Left forelimb (tissue), 1 donor: ENCODE measurements at places on chromosomes 1 and 21.

DNA sequence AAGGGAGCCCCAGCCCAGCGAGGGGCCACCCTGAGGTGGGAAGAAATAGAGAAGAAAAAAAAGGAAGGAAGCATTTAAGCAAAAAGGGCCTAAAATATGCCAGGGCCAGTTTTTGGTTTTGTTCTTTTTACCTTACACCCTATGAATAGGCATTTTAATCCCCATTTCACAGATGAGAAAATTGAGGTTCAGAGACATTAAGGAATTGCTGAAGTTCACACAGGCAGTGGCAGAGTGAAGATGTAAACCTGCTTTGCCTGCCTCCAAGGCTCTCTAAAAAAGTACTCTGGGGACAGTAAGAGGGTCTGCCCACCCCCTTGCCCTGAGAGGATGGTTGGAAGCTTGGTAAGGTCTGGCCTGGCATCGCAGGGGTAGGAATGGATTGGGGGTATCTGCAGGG, 19.8 kb downstream of the RAP1GAP start:
- DNase-seq, result no peak

- DNase-seq, result no peak
Measured at GRCh38 chr1:59768792-59769735, 45.7 kb upstream of the HOOK1 start.

- no peak for DNase-seq
Measured at GRCh38 chr1:20840731-20841130, 53.6 kb upstream of the HP1BP3 start.

DNA sequence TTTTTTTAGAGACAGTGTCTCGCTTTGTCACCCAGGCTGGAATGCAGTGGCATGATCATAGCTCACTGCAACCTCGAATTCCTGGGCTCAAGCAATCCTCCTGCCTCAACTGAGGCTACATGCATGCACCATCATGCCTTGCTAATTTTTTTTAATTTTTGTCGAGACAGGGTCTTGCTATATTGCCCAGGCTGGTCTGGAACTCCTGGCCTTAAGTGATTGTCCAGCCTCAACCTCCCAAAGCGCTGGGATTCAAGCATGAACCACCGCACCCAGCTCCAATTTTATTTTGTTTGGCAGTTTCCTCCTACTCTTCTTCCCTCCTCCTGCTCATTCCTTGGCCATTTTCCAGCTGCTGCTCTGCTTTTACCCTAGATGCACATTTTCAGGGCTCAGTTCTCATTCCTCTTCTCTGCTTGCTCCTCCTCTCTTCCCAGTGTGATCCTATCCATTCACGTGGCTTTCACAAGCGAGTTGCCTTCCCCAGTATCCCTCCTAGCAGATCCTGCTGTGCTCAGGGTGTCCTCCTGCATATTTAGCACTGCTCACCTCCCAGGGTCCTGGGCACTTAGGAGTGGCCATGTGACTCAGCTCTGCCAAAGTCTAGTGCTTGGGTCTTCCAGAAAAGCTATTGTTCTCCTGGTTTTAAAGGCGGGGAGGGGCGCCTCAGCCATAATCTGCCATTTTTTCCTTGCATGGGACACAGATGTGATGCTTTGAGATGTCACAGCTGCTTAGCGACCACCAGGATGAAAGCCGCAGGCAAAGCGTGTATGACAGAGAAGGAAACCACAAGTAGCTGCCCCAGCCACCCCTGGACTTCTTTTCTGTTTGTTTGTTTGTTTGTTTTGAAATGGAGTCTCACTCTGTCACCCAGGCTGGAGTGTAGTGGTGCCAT, 33.7 kb downstream of the PSEN2 start:
- no peak for DNase-seq

GRCh38 chr1:18010945-18011344, 96.7 kb upstream of the IGSF21 start:
- DNase-seq, result no peak

DNA sequence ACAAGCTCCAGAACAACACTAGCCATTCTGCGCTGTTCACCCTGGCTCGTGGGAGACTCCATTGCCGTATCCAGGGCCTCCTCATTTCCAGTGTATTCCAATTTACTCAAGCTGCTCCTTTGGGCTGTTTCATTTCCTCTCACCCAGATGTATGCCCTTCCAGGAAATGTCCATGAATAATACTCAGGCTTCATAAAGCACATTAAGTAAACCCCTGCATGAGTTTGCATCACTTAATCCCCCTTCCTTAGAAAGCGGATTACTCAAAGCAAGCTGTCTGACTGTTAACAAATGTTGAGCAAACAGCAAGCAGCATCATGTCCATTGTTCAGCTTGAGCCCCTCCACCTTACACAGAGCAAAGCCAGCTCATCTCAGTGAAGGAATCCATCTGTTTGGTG, 403.6 kb upstream of the PBX1 start:
- no peak for DNase-seq

DNA sequence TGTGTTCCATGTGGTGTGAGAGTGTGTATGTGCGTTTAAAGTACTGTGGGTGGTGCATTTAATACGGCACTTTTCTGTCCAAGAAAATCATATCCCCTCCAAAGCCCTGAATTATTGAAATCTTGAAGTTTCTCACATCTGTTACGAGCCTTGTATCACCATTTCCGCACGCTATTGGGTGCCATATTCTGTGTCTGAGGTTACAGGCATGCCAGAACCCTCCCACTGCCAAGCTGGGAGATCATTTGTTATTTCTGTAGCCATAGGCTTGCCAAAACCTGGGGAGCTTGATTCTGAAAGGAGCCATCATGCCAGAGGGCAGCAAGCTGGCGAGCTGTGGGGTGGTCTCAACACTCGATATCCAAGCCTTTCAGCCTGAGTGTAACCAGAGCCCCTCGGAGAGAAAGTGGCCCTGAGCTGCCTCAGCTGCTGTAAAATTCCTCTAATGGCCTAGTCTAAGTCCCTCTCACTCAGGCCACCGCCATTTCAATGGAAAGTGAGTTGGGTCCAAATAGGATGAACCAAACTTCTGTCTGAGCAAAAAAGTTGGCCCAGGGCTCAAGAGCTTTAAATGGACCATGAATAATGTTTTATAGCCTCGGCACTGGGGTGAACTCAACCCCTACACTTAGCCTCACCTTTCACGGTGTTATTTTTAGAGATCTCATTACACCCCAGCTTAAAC, 298.4 kb upstream of the DUSP10 start:
- no peak for DNase-seq

GRCh38 chr1:234645964-234646363, 36.0 kb upstream of the IRF2BP2 start:
- DNase-seq, result no peak

GRCh38 chr1:87705233-87705632, 376.6 kb downstream of the LMO4 start:
- DNase-seq, result no peak

DNA sequence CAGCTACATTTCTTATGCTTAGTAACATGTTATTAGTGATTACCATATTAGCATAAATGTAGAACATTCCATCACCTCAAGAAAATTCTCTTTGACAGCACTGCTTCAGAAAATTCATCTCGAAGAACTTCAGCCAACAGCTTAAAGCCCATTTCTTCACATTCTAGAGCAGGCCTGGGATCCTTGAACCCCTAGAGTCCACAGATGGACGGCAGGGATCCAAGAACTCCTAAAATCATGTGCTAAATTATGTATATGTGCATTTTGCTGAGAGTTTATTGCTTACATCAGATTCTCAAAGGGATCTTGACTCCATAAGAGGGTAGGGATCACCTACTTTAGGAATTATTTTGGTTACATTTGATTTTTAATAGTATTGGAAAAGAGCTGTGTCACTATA, 76.2 kb upstream of the TEKT2 start:
- DNase-seq, result no peak

- DNase-seq, result no peak
Measured at GRCh38 chr1:96002201-96002600, 719.4 kb upstream of the PTBP2 start.

DNA sequence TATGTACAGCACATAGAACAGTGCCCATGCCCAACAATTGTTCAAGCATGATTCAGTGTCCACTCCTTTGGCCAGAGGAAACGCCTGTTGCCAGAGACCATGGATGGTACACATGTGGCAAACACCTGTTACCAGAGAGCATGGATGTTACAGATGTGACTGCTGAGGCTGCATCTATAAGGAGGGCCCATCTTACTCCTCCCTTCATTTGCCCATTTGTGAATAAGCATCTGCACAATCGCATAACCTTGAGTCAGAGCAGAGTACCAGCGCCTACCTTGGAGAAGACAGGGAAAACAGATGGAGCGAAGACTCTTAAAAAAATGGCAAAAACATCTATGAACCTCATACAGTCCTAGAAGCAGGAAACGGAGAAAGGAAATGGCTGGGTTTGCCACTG, 36.6 kb upstream of the CACHD1 start:
- no peak for DNase-seq

DNA sequence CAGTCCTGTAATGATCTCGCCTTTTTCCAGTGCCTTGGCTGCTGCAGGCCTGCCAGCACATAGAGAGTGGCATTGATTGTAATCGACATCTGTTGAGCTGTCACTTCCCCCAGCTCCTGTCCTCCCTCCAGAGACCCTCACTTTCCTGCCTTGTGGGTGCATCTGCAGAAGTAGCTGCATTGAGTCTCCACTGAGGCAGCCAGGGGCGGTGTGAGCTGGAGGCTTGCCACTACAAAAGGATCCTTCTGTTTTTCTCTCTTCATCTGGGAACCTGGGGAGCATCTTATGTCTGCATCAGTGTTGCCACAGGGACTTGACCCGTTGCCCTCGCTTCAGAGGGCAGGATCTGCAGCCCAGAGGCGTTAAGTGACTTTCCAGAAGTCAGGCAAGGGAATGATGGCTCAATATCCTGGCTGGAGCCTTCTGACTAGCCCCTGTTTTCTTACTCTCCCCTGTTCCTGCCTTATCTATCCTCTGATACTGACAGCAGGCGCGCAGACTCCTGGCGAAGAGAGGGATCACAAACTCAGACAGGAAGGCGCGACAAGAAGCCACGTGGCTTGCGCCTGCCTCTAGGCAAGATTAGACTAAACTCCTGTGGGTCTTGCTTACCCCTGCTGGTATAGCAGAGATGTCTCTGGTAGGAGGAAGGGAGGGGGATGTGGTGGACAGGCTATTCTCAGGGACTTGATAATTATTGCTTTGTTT, 13.3 kb upstream of the FMOD start:
- no peak for DNase-seq

- no peak for DNase-seq
Measured at GRCh38 chr1:227429447-227430359, 111.4 kb upstream of the CDC42BPA start.

- DNase-seq, result no peak
Measured at GRCh38 chr1:225684741-225685140, 31.8 kb upstream of the ENAH start.

- no peak for DNase-seq
Measured at GRCh38 chr1:64038119-64038518, 165.3 kb upstream of the UBE2U start.

GRCh38 chr1:61930116-61930645, 187.9 kb downstream of the PATJ start:
- DNase-seq, result no peak

DNA sequence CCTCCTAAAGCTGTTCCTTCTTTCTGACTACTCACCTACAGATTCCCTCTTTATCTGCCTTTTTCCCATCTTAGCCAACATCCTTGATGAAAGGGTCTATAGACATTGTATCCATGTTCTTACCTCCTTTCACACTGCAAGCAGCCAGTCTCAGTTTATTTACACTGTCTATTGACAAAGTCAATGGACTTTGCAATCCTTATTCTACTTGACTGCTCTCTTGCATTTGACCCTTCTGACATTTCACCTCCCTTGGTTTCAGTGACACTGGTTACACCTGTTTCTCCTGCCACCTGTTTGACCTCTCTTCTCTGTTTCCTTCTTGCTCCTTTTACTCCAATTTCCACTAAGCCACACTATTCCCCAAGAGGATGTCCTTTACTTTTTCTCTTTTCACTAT, 224.0 kb upstream of the SNX7 start:
- DNase-seq, result no peak

DNA sequence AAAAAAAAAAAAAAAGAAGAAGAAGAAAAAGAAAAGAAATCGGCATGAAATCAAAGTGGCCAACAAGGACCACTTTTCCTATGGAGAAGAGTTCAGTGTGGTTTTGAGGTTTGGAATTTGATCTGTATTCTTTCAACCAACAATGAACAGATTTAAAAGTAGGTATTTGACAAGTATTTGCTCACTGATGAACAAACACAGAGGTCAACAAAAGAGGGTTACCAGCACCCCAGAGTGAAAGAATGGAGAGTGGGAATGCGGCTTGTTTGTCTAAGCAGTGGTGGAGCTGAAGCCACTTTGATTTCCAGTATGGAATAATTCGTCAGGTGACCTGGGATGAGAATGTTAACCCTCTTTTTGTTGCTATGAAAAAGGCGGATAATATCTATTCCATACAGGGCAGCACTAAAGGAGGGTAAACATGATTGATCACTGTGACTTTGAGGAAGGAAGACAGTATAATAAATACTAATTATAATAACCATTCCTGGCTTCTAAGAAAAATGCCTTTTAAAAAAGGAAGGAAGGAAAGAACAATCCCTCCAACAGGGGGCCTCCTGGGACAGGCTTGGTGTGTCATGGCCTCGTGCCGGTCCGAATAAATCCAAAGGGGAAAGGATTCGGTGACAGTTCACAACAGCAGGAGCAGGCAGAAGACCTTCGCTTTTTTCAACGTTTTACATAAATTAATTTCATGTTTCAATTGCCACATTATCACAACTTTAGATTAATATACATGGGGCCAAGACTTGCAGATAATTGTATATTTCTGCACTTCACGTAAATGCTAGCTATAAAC, 37.2 kb upstream of the SIM2 start:
- DNase-seq, result no peak

DNA sequence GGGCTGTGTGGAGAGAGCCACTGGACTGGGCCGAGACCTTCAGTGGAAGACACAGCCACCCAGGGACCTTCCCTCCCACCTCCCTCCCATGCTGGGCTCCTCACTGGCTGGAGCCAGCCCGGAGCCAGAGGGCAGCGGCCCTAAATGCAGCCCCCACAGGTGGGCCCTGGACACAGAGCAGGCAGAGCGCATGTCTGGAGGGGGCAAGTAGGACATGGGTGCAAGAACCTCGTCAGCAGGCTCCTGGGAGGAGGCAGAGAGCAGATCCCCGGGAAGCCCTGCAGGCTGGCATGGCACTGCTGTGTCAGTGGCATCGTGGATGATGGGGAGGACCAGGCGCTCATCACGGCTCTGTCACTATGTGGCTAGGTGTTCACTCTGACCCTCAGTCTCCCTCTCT, 45.7 kb downstream of the DMRTB1 start:
- DNase-seq, result no peak

DNA sequence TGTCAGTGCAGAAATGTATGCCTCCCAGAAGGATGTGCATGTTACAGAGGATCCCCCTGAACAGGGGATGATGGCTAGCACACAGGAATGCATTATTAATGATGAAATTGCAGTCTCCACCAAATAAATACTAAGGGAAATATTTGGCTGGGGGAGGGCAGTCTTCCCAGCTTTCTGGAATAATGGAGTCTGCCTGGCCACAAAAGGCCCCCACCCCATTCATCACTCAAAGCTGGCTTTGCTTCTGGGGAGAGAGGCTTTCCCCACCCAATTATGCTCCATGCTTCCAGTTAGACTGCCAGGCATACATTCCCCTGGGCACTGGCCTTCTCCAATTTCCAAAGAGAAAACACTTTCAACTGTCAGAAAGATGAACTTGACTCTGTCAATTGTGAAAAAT, 302.7 kb downstream of the SIPA1L2 start:
- no peak for DNase-seq
